ENCODE measurements at places on chromosomes 2 and 18.

DNA sequence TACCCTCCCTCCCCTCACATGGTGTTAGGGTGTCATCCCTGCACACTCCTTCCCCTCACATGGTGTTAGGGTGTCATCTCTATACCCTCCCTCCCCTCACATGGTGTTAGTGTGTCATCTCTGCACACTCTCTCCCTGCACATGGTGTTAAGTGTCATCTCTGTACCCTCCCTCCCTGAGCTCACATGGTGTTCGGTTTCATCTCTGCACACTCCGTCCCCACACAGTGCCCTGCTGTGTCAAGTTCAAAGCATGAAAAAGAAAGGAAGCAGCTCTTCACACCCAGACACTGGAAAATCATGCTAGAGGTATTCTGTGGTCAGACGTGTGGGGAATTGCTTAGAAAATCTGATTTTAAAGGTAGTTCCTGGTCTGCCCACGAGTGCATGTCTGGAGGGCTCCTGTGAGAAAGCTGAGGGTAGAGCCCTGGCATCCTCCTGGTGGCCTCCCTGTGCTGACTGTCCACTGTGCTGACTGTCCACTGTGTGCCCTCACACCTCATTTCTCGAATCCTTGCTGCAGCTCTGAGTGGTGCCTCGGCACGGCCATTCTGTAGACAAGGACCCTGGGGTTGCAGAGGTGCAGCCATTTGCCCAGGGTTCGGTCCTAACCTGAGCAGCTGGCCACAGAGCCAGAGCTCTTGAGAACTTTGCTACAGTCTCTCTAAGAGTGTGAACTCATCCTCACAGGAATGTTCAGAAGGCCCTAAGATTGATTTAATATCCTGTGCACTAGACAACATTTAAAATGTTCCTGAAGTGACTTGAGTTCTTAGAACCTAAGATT is 69.1 kb upstream of the NFATC1 start:
- no peak for DNase-seq

GRCh38 chr2:203580844-203581243 is 45.7 kb upstream of the RAPH1 start:
- no peak for DNase-seq

DNA sequence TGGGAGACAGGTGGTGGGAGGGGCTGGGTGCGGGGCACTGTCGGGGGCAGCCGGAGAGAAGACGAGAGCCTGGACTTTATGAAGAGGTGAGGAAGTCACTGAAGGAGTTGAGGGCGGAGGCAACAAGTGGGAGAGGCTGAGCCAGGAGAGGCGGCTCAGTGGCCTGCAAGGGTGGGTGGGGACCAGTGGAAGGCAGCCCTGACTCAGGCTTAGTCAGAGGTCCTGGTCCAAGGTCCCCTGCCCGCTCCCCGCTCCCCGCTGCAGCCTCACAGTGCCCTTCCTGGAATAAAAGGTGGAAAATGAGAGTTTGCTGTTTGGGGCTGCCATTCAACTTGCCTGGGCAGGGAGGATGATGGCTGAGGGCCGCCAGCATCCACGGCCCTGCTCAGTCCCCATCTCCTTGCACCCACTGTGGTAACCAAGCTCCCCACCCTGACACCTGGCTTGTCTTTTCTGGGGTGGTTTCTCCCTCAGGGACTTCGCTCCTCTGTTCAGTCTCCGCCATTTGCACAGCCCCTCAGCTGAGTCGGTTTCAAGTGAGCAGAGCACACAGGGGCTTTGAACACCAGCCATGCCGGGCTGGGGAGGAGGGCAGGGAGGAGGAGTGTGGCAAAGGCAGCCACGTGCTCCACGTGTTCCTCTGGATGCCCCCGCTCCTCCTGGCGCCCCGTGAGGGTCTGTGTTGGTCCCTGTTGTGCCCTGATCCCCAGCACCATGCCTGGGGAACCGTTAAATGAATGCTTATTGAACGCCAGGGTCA is 13.7 kb upstream of the RALB start:
- no peak for DNase-seq

DNA sequence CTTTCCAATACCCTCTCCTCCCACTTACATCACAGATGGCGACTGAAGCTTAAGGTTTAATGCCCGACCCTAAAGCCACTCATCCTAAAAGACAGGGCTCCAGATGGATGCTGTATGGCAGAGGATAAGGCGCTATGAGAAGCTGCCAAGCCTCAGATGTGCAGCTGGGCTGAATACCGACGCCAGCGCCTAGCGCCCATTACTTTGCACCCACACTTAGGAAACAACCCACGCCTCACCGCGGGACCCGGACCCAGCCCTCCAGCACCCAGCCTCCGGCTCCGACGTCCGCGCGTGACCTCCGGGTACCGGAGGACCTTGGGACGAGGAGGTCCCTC is 335 bp downstream of the TRAK2 start:
- no peak for DNase-seq

- no peak for DNase-seq
Observed at GRCh38 chr2:157760949-157761348, 115.2 kb downstream of the ACVR1 start.

GRCh38 chr18:45104049-45104395 is 423.3 kb downstream of the SETBP1 start:
- no peak for DNase-seq

DNA sequence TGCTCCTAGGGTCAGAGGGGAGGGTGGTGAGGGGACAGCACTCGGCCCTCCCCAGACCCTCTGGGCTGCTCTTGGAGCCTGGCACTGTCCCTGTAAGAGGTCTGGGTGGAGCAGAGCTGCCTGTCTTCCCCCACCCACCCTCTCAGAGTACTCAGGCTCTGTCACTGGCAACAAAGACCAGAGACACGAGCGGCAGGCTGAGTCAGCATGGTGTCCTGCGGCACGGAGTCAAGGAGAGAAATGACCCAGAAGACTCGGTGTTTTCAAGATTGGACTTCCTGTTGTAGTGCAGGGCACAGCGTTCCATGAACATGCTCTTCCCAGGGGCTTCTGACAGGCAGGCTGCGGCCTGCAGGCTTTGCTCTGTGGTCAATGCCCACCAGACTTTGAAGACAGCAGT is 19.9 kb downstream of the SIGLEC15 start:
- DNase-seq, result no peak

GRCh38 chr18:8948471-8949149 is 153.9 kb upstream of the NDUFV2 start:
- no peak for DNase-seq

Measured in stimulated activated naive B cell treated with anti-CD40 and anti-IgM and Interleukin-4, amounts not matched to agents 10 μg/mL and 1 μg/mL and 100 μg/mL, for 72 hours (primary cell).